Activated CD4-positive, alpha-beta memory T cell treated with anti-CD3 and anti-CD28 coated beads, Interleukin-2, amount 10 ng/mL, durations not matched to agents 7 days and 5 days (primary cell): ENCODE measurements at places on chromosomes 2 and 18. TPM values are rescaled to one million over a fixed set of nuclear protein-coding genes. Genes with fewer than 3 reads are reported as not detected.

ANKRD62 gene
- total RNA-seq = not detected

GMCL1 gene
- 30.1 TPM for total RNA-seq

TET3 gene
- total RNA-seq = 10.1 TPM

OR6B2 gene
- total RNA-seq = not detected

FRZB gene
- total RNA-seq = not detected

NT5C1B gene
- total RNA-seq = not detected

UPP2 gene
- total RNA-seq = not detected

ASIC4 gene
- total RNA-seq = not detected

FTCDNL1 gene
- total RNA-seq = 1.3 TPM

DNA sequence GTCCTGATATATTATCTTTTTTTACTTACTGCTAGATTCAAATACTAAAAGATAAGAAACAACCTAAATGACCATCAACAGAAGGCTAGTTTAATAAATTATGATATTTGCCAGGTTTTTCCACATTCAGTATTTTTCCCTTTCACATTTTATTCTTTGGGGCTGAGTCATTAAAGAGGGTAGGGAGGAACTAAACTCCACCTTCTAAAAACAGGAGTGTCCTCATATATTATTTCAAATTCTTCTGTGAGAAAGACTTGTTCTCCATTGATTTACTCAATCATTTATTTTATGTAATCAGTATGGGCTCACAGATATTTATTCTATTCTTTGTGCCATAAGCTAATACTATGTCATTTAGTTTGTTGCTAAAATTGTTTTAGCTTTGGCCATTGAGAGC is 9.0 kb downstream of the HDHD2 start:
- H3K4me1 ChIP-seq = no peaks in the 10 kb centered on the region
- no peak overlapping the region for H3K27ac ChIP-seq
- no peak overlapping the region for H3K4me3 ChIP-seq
- H3K27me3 ChIP-seq = no peaks in the 10 kb centered on the region

- no peaks in the 10 kb centered on the region for H3K36me3 ChIP-seq
- H3K4me1 ChIP-seq = no peaks in the 10 kb centered on the region
- H3K4me3 ChIP-seq = no peak overlapping the region
- DNase-seq = no peak
Measured at GRCh38 chr18:71784777-71785176, 759.4 kb downstream of the CBLN2 start.

GRCh38 chr2:85175369-85176299 is 42.4 kb downstream of the TCF7L1 start:
- H3K36me3 ChIP-seq = no peaks in the 10 kb centered on the region
- no peak overlapping the region for H3K27ac ChIP-seq
- no peak overlapping the region for H3K4me3 ChIP-seq
- H3K4me1 ChIP-seq = peaks cover 11% of the 10 kb centered on the region
- DNase-seq = no peak
- peaks cover 7% of the 10 kb centered on the region for H3K27me3 ChIP-seq

- H3K4me3 ChIP-seq = no peak overlapping the region
- H3K27me3 ChIP-seq = no peaks in the 10 kb centered on the region
- no peaks in the 10 kb centered on the region for H3K36me3 ChIP-seq
Measured at GRCh38 chr18:45040879-45041278, 360.2 kb downstream of the SETBP1 start.

DNA sequence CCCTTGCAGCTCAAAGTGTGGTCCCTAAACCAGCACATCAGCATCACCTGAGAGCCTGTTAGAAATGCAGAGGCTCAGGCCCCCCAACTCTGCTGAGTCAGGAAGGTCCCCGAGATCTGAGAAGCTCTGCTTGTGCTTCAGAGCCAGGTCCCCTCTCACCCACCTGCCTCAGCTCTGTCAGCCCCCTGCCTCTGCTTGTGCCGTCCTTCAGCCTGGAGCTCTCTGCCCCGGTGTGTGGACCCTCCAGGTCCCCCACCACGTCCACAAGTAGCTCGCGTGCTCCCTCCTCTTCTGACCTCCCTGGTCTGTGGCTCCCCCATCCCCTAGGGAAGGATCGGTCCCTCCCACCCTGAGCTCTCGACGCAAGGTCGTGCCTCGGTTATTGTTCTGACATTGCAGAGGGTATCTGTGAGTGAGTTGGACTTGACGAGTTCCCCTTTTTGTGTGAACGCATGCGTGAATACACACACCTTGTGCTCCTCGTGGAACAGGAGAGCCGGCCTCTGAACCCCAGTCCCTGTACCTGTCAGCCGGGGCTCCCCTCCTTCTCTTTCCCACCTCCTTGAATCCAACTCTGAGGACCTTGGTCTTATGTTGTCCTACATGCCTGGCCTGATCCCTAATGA is 75.5 kb upstream of the TAF1B start:
- no peak overlapping the region for H3K4me3 ChIP-seq
- H3K36me3 ChIP-seq = no peaks in the 10 kb centered on the region
- H3K4me1 ChIP-seq = peaks cover 48% of the 10 kb centered on the region

DNA sequence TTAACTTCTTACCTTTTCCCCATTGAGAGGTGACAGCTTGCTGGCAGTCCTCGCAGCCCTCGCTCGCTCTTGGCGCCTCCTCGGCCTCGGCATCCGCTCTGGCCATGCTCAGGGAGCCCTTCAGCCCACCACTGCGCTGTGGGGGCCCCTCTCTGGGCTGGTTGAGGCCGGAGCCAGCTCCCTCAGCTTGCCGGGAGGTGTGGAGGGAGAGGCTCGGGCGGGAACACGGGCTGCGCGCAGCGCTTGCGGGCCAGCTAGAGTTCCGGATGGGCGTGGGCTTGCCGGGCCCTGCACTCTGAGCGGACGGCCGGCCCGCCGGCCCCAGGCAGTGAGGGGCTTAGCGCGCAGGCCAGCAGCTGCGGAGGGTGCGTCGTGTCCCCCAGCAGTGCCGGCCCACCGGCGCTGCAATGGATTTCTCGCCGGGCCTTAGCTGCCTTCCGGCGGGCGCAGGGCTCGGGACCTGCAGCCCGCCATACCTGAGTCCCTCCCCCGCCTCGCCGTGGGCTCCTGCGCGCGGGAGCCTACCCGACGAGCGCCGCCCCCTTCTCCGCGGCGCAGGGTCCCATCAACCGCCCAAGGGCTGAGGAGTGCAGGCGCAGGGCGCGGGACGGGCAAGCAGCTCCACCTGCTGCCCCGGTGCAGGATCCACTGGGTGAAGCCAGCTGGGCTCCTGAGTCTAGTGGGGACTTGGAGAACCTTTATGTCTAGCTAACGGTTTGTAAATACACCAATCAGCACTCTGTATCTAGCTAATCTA is 335.0 kb downstream of the CBLN2 start:
- H3K27me3 ChIP-seq = no peaks in the 10 kb centered on the region
- DNase-seq = no peak
- H3K27ac ChIP-seq = no peak overlapping the region
- no peaks in the 10 kb centered on the region for H3K36me3 ChIP-seq

GRCh38 chr2:215357660-215358059 is 45.8 kb downstream of the ATIC start:
- no peak overlapping the region for H3K27ac ChIP-seq
- no peaks in the 10 kb centered on the region for H3K27me3 ChIP-seq
- no peaks in the 10 kb centered on the region for H3K4me1 ChIP-seq
- no peak for DNase-seq
- H3K36me3 ChIP-seq = peaks cover 14% of the 10 kb centered on the region

GRCh38 chr2:168848225-168848624 is 42.0 kb downstream of the SPC25 start:
- no peaks in the 10 kb centered on the region for H3K27me3 ChIP-seq
- peaks cover 2% of the 10 kb centered on the region for H3K4me1 ChIP-seq
- H3K36me3 ChIP-seq = peaks cover 10% of the 10 kb centered on the region
- no peak overlapping the region for H3K4me3 ChIP-seq
- no peak overlapping the region for H3K27ac ChIP-seq

- H3K4me1 ChIP-seq = peaks cover 2% of the 10 kb centered on the region
- H3K27ac ChIP-seq = no peak overlapping the region
- no peak for DNase-seq
- no peaks in the 10 kb centered on the region for H3K27me3 ChIP-seq
- no peaks in the 10 kb centered on the region for H3K36me3 ChIP-seq
Measured at GRCh38 chr2:213227458-213227857, 56.8 kb upstream of the SPAG16 start.

- H3K36me3 ChIP-seq = peaks cover 7% of the 10 kb centered on the region
- H3K4me3 ChIP-seq = no peak overlapping the region
- no peaks in the 10 kb centered on the region for H3K27me3 ChIP-seq
- H3K4me1 ChIP-seq = no peaks in the 10 kb centered on the region
- DNase-seq = no peak
Measured at GRCh38 chr2:233486778-233487552, 79.6 kb downstream of the USP40 start.

- H3K4me1 ChIP-seq = no peaks in the 10 kb centered on the region
- no peaks in the 10 kb centered on the region for H3K36me3 ChIP-seq
- no peak for DNase-seq
- no peak overlapping the region for H3K27ac ChIP-seq
- H3K4me3 ChIP-seq = no peak overlapping the region
- peaks cover 4% of the 10 kb centered on the region for H3K27me3 ChIP-seq
Measured at GRCh38 chr2:23541503-23542229, 156.7 kb downstream of the KLHL29 start.

GRCh38 chr2:2681711-2682251 is 350.7 kb upstream of the MYT1L start:
- no peak overlapping the region for H3K27ac ChIP-seq
- H3K4me3 ChIP-seq = no peak overlapping the region
- H3K36me3 ChIP-seq = no peaks in the 10 kb centered on the region
- H3K4me1 ChIP-seq = peaks cover 5% of the 10 kb centered on the region
- no peaks in the 10 kb centered on the region for H3K27me3 ChIP-seq

DNA sequence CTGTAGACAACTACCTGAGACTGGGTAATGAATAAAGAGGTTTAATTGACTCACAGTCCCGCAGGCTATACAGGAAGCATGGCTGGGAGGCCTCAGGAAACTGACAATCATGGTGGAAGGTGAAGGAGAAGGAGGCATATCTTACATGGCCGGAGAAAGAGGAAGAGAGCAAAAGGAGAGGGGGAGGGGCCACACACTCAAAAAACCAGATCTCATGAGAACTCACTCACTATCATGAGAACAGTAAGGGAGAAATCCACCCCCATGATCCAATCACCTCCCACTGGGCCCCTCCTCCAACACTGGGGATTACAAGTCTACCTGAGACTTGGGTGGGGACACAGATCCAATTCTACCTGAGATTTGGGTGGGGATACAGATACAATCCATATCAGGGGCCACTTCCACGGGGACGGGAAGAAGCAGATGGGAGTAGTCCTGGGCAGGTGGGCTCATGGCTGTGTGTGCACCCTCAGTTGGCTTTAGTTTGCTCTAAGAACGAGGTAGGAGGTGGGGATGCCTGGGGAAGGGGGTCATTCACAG is 9.9 kb downstream of the MAB21L4 start:
- DNase-seq = no peak
- H3K4me3 ChIP-seq = no peak overlapping the region
- H3K36me3 ChIP-seq = no peaks in the 10 kb centered on the region

GRCh38 chr2:218033590-218034496 is 31.0 kb upstream of the TNS1 start:
- DNase-seq = peak; percentile 15
- H3K27me3 ChIP-seq = peaks cover 4% of the 10 kb centered on the region
- H3K4me1 ChIP-seq = peaks cover 23% of the 10 kb centered on the region

DNA sequence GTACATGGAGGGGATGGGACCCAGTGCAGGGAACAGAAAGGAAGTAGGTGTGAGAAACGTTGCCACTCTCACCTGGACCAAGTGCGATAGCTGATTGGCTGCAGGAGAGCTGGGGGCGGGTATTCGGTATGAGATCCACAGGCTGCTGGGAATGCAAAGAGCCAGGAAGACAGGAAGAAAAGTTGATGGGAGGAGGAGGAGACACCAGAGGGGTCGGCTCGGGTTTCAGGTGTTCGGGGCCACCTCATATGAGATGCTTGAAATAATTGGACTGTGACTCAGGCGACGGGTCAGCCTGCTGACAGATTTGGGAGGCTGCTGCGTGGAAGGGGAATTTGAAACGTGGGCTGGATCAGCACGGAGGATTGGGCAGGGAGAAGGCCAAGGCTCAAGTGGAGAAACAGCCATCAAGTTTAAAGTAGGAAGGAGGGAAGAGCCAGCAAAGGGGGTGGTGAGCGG is 65.1 kb downstream of the MRPS9 start:
- H3K4me1 ChIP-seq = peaks cover 2% of the 10 kb centered on the region
- no peak for DNase-seq
- H3K27me3 ChIP-seq = no peaks in the 10 kb centered on the region
- H3K4me3 ChIP-seq = no peak overlapping the region
- peaks cover 9% of the 10 kb centered on the region for H3K36me3 ChIP-seq

- H3K36me3 ChIP-seq = no peaks in the 10 kb centered on the region
- no peaks in the 10 kb centered on the region for H3K27me3 ChIP-seq
- no peak overlapping the region for H3K4me3 ChIP-seq
- DNase-seq = no peak
- H3K4me1 ChIP-seq = no peaks in the 10 kb centered on the region
- H3K27ac ChIP-seq = no peak overlapping the region
Measured at GRCh38 chr18:27712066-27712465, 464.9 kb downstream of the CDH2 start.

DNA sequence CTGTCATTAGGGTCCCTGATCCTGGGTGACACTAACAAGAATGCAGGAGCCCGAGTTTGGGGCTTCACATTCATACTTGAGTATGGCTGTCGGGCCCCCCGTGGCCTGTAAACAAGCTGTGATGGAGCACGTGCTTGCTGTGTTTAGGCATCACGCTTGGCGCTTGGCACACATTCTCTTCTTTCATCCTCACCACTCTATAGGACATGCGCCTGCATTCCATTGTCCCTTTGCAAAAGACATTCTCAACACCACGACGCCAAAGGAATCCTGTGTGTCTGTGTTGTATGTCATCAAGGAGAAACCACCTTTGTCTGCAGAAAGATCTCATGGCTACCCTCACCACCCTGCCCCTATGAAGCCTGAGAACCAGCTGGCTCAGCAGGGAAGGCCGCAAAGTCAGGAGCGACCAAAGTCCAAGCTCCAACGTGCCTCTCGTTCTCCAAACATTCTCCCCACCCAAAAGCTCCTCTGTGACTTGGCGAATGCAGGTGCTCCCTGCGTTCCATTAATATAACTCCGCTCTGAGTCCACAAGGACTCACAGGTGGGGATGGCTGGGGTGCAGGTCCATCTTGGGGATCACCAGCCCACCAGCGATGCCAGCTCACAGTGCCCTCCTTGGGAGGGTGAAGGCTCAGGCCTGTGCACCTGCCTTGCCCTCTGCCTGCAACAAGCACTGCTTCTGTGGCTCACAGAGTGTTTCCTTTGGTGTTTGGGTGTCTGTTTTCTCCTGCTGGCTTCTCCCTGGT is 6.2 kb upstream of the PER2 start:
- no peak overlapping the region for H3K4me3 ChIP-seq
- H3K36me3 ChIP-seq = no peaks in the 10 kb centered on the region
- H3K27ac ChIP-seq = no peak overlapping the region
- DNase-seq = no peak

GRCh38 chr2:104378853-104379374 is 475.0 kb upstream of the POU3F3 start:
- no peak for DNase-seq
- H3K4me3 ChIP-seq = peak overlapping the region; percentile 6
- H3K36me3 ChIP-seq = no peaks in the 10 kb centered on the region
- H3K4me1 ChIP-seq = no peaks in the 10 kb centered on the region

- no peaks in the 10 kb centered on the region for H3K4me1 ChIP-seq
- no peak overlapping the region for H3K27ac ChIP-seq
- no peaks in the 10 kb centered on the region for H3K27me3 ChIP-seq
Measured at GRCh38 chr2:187419808-187420207, 28.2 kb downstream of the CALCRL start.

GRCh38 chr2:38788306-38788705 is 10.3 kb downstream of the GEMIN6 start:
- no peaks in the 10 kb centered on the region for H3K27me3 ChIP-seq
- no peak for DNase-seq
- peaks cover 1% of the 10 kb centered on the region for H3K4me1 ChIP-seq
- H3K4me3 ChIP-seq = no peak overlapping the region
- H3K27ac ChIP-seq = no peak overlapping the region
- no peaks in the 10 kb centered on the region for H3K36me3 ChIP-seq
